Esophagus muscularis mucosa (tissue), 4 donors: ENCODE measurements at places on chromosomes 6 and 20. TPM values are rescaled to one million over a fixed set of nuclear protein-coding genes. Genes with fewer than 3 reads are reported as not detected.

LAMA4 gene
- total RNA-seq: 334 TPM

DNA sequence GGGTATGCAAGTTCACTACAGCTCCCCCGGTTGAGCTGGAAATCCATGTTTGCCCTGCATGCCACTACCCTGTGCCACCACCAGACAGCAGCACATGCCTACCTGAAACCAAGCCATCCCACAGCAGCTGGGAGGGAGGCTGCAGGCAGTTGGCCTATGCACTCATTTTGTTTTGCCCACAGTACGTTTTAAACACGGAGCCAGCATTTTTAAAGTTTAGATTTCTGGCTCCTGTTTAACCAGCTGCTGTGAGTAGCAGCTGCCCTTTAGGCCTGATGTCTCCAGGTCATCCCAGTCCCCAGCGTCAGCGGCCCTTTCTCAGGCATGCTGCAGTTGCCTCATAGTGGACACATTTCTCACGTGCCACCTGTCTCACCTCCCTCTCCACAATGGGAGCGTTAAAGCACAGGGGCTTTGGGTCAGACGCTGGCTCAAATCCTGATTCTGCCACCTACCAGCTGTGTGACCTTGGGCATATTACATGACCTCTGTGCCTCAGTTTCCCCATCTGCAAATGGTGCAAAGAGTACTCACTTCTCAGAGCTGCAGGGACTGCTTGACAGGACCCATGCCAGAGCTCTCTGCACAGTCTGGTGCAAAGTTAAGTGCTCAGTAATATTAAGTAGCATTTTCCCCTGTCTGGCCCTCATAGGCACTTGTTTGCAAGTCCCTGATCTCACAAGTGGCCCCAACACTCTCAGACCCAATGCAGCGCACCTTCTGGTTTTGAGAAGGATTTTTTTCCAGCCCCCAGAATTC is 8.2 kb upstream of the UBE2V1 start:
- no peak for DNase-seq

GRCh38 chr6:63527658-63528514 is 44.4 kb upstream of the LOC128125822 start:
- no peak for DNase-seq

- no peak for DNase-seq
These were observed 177.5 kb downstream of the CDC5L start for GRCh38 chr6:44564906-44565524.

KIZ gene
- total RNA-seq: 28.3 TPM

HLA-DQB1 gene
- 0.71 TPM for total RNA-seq

NNAT gene
- 10.0 TPM for total RNA-seq

DNA sequence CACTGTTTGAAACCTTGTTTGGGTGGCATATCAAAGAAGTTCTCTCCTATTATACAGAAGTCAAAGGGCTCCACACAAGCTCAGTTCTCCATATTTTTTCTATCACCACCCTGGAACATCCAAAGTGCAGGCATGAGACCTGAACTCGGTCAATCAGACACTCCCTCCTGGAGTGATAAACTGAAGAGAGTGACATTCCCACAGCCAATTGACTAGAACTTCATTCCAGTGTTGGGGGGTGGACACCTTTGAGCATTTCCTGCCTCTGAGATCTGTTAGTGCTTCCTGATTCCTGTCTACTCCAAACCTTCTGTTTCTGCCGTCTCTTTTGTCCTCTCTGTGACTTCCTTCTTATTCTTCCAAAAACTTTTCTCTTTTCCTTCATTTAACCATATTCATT is 220.7 kb upstream of the NOX3 start:
- no peak for DNase-seq

- no peak for DNase-seq
These were observed 327.6 kb downstream of the NKAIN2 start for GRCh38 chr6:124131259-124131658.

DNA sequence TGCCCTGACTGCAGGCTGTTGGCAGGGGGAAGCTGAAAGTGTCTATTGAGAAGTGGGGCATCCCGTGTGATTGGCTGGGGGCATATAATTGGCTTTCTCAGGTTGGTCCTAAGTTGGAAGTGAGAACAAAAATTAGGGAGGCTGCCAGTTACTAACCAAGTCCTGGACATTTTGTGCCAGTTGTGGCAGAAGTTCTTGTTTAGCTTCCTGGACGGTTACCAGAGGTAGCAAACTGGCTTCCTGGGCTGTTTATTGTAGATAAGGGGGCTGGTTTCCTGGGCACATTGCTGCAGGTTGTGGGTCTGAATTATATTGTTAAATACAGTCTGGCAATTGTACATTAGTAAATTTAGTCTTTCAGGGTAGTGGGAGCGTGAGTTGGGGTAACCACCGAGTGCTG is 50.6 kb upstream of the SLC2A12 start:
- DNase-seq: peak; percentile 74

- no peak for DNase-seq
These were observed 67.1 kb upstream of the KCNQ5 start for GRCh38 chr6:72554761-72555221.

DNA sequence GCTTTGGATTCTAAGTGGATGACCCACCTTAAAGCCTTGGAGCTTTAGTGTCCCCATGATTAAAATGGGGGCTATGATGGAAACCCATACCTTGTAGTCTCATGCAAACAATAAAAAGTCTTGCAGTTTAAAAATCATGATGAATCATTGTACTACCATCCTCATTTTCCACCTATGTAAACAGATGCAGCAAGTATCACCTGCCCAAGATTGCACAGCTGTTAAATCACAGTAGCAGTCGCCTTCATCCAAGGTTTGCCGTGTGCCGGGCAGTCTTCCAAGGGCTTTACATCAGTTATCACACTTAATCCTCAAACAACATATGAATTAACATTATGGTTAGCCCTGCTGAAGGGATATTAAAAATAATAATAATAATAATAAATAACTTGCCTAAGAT is 210.3 kb downstream of the FOXA2 start:
- no peak for DNase-seq

GRCh38 chr20:53345536-53346334 is 247.9 kb downstream of the ZNF217 start:
- DNase-seq: no peak

CYP39A1 gene
- total RNA-seq: 8.6 TPM

- no peak for DNase-seq
These were observed 8.9 kb downstream of the FYN start for GRCh38 chr6:111864138-111865048.

- no peak for DNase-seq
These were observed 5.0 kb upstream of the GFOD1 start for GRCh38 chr6:13492357-13492756.

GRCh38 chr6:80217794-80218193 is 111.3 kb downstream of the BCKDHB start:
- no peak for DNase-seq

MAPK13 gene
- total RNA-seq: 2.1 TPM

OR2B6 gene
- total RNA-seq: not detected

TGM2 gene
- 170 TPM for total RNA-seq

- no peak for DNase-seq
These were observed 106.9 kb downstream of the TFAP2B start for GRCh38 chr6:50925548-50925947.

- DNase-seq: no peak
These were observed 3.0 kb downstream of the PIM1 start for GRCh38 chr6:37172912-37173492.

DNA sequence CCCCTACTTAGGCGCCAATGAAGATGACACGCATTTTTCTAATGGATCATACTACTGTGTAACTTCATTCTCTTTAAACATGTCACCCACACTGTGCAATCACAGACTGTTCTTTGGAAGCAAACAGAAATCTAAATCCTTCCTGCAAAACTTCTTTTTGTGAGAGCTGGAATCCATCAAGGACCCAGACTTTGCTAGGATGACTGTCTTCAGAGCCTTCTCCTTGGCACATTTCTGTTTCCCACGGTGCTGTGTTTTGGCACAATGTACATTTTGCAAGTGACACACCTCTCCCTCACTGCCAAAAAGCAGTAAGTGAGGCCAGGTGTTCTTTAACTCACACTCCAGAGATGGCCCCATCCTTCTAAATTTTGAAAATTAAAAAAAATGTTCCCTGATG is 21.7 kb upstream of the TAGAP start:
- no peak for DNase-seq

DNA sequence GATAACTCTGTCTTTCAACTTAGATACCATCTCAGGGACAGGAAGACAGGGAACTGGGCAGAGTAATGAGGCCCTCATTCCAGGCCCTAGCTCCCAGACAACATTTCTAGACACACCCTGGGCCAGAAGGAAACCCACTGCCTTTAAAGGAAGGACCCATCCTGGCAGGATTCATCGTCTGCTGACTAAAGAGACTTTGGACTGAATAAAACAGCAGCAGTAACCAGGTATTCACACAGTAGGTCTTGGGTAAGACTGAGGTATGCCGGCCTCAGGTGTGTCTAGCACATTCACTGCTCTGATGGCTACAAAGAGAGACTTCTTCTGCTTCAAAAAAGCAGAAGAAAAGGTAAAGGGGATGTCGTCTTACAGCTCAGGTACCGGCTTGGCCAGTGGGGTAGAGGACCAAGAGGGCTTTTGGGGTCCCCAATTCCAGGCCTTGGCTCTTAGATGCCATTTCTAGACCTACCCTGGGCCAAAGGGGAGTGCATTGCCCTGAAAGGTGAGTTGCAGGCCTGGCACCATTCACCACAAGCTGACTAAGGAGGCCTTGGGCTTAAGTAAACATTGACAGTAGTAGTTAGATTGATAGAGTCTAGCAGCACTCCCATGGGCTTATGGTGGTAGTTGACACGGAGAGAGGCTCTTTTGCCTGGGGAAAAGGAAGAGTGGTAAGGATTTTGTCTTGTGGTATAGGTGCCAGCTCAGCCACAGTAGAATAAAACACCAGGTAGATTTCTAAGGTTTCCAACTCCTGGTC is 13.4 kb downstream of the SNX14 start:
- DNase-seq: no peak

KIF25 gene
- total RNA-seq: 0.17 TPM

- DNase-seq: no peak
These were observed 9.9 kb upstream of the MMP9 start for GRCh38 chr20:45998761-45999160.

GSTA5 gene
- not detected for total RNA-seq

DNA sequence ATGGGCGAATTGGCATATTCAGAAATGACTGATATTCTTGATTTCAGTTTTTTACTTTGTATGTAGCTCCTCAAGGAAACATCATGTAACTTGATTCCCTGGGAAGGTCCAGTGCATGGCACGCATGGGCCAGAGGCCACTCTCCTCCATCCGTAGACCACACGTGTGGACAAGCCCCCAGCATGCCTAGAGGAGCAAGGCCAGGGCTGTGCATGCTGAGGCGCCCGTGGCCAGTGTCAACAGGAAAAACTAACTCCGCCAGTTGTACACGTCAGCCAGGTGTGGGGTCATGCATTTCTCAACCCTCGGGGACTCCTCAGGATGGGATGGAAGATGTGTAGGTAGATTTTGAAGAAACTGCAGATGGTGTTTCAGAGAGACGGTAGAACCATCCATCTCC is 37.8 kb upstream of the CD93 start:
- no peak for DNase-seq

DUSP15 gene
- 5.1 TPM for total RNA-seq

DNA sequence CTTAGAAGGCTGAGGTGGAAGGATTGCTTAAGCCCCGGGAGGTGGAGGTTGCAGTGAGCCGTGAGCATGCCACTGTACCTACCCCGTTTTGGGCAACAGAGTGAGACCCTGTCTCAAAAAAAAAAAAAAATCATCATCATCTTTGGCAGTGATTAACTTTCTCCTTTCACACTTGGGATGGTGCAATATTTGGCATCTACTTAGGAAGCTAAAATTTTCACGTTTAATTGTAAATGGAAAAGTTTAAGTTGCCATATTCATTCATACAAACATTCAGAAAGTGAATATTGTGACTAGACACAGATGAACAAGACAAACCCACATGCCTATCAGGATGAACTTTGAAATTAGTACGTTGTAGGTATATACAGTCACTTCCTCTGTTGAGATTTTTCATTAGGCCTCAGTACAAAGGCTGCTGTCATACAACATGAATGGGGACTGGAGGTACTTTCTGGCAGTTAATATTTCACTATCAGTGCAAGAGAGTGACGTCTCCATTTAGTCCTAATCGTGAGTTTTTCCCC is 10.3 kb downstream of the TOP1 start:
- no peak for DNase-seq

- DNase-seq: no peak
These were observed 860.8 kb upstream of the MAP3K7 start for GRCh38 chr6:91447530-91448254.

- DNase-seq: no peak
These were observed 8.5 kb upstream of the SRC start for GRCh38 chr20:37337208-37337991.

GRCh38 chr6:136859430-136859829 is 37.0 kb downstream of the PEX7 start:
- no peak for DNase-seq

DNA sequence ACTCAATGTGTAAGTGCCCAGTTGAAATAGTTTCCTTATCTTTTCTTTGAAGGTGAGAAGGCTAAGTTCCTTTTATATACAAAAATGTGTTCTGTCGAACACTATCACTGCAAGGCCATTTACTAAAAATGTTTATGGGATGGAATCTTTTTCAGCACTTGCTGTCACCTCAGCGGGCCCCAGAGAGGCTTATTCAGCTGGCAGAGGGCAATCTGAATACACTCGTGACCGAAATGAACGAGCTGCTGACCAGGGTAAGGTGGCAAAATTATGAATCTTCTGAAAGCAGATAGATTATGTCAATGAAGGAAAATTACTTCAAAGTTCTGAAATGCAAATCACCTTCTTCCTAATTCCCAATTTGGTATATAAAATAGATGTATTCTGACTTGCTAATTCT is 340.2 kb downstream of the ARHGAP18 start:
- DNase-seq: no peak

- DNase-seq: no peak
These were observed 115.4 kb upstream of the BTN3A2 start for GRCh38 chr6:26249707-26249956.

ZNF512B gene
- total RNA-seq: 15.4 TPM

GRCh38 chr20:47508278-47508677 is 6.6 kb downstream of the NCOA3 start:
- no peak for DNase-seq

DNA sequence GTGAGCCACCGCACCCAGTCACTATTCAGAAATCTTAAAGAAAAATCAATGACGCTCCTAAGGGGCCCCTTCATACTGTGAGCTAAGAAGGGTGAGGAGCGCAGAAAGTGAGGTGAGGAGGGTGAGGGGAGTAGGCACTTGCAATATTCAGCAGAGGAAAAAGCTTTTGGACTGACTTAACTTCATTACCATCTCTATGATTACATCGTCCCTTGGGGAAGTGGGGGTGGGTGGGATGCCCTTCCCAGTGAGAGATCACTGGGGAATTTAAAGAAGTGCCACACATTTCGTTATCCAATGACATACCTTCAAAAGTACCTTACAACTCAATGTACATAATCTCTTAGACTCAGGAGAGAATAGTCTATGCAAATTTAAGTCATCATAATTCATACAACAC is 46.5 kb downstream of the SMLR1 start:
- no peak for DNase-seq

- no peak for DNase-seq
These were observed 72.5 kb downstream of the B3GAT2 start for GRCh38 chr6:70884074-70884983.

DZANK1 gene
- 2.1 TPM for total RNA-seq

DEFB115 gene
- total RNA-seq: not detected

LPA gene
- not detected for total RNA-seq

- DNase-seq: no peak
These were observed 118.6 kb downstream of the OGFRL1 start for GRCh38 chr6:71406865-71407860.

- no peak for DNase-seq
These were observed 213.4 kb downstream of the PACRG start for GRCh38 chr6:162941128-162941527.

SLPI gene
- total RNA-seq: 27.8 TPM
